Central memory CD4-positive, alpha-beta T cell (primary cell): ENCODE measurements at places on chromosomes 7 and 10.

DNA sequence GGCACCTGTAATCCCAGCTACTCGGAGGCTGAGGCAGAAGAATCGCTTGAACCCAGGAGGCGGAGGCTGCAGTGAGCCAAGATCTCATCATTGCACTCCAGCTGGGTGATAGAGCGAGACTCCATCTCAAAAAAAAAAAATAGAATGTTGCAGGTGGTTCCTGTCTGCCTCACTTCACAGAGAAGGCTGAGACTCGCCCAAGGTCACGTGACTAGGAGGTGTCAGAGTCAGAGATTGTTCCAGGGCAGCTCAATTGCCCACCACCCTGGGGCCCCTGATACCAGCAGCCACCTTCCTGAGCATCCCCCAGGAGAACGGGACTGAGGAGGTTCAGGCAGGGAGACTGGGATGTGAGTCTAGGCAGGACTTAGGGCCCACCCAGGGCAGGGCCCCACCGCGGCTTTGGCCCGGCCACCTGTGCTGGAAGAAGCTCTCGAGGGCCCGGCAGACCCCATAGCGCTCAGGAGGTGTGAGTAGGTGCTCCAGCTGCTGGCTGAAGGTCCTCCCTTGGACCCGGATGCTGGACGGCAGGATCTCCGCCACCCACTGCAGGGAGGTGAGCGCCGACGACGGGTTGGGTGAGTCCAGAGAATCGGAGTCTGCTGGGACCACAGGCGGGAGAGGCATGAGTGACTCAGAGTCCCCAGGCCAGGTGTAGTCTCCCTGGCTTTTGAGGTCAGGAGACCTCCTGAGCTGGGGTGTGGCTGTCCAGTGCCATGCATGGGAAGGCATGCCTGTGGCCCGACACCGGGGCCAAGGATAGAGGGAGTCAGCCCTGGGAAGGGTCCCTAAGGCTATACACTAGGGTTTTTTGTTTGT lies 30.9 kb downstream of the GRID2IP start:
- DNase-seq = no peak

DNA sequence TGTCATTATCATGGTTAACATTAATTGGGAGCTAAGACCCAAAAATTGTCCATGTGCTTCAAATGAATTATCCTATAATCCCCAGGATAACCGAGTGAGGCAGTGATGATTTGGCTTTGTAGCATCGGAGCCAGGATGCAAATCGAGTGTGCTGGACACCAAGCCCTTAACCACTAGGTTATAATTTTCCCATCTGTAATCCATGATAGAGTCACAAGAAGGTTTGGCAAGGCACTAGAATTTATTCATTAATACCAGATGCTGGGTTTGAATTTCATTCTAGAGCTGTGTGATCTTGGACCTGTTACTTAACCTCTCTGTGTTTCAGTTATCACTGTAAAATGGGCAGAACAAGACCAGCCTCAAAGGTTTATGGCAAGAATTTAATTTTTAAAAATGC lies 21.0 kb upstream of the ITGB1 start:
- DNase-seq = no peak

GRCh38 chr7:85829817-85830432 lies 643.1 kb upstream of the SEMA3D start:
- no peak for DNase-seq

DNA sequence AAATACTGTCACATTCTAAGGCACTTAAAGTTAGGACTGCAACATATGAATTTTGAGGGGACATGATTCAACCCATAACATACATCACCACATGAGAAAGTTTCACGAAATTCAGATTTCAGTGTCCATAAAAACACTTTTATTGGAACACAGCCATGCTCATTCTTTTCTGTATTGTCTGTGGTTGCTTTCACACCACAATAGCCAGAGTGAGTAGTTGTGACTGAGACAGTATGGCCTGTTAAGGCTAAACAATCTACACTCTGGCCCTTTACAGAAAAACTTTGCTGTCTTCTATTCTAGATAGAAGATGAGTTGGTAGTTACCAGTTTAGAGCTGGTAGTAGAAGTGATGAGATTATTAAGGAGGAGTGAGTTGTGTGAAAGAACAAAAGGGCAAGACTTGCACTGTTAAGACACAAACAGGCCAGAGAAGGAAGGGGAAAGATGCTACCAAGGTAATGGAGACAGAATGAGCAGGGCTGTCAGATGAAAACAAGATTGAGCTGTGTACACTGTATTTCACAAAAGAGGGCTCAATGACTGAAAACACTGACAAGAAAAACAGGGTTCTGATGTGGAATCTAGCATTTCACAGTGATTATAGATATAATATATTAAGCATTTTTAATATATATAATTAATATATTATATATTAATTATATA lies 108.6 kb downstream of the PPP1R3A start:
- DNase-seq = no peak

- no peak for DNase-seq
Observed at GRCh38 chr10:110505130-110505770, 7.5 kb downstream of the DUSP5 start.

- DNase-seq = no peak
Observed at GRCh38 chr7:1257221-1257620, 24.5 kb downstream of the UNCX start.

DNA sequence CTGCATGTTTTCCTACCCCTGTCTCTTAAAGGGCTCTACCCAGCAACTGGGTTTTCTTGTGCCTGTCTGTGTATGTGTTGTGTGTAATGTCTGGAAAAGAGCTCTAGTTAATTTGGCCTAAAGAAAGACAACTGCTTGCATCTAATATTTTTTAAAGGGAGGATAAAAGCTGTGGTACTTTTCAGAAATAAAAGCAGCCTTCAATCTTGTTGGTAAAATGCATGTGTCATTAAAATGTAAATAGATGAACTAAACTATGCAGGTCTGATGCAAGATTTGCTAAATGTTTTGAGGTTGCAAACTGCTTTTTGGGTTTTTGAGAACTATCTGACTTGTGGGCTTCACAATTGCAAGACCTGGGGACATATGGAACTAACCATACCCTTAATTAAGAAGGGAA lies 445.3 kb downstream of the HTR7 start:
- no peak for DNase-seq

DNA sequence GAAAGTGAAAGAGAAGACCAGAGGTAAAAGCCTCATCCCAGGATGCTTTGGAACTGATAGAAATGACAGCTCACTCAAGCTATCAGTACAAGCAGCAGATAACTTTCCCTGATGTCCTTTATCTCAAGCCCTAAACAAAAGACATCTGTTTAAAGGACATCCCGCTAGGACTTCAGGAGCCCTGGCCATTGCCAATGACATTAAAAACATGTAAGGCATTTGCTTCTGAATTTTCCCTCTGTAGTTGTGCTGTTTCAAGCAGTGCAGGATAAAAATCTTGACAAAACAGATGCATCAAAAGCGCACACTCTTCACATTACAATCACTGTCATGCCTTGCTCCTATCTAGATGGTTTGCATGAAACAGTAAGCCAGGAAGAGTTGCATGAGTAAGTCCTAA lies 159.8 kb downstream of the AOAH start:
- DNase-seq = no peak

- DNase-seq = no peak
Observed at GRCh38 chr7:12581897-12582296, 11.4 kb downstream of the SCIN start.

GRCh38 chr10:33808475-33808874 lies 474.0 kb upstream of the NRP1 start:
- DNase-seq = no peak
